ENCODE measurements at places on chromosomes 12 and 14.

GRCh38 chr12:79055926-79056674, 191.5 kb downstream of the SYT1 start:
- DNase-seq = no peak

- DNase-seq = no peak
Measured at GRCh38 chr12:13171921-13172859, 24.3 kb upstream of the EMP1 start.

DNA sequence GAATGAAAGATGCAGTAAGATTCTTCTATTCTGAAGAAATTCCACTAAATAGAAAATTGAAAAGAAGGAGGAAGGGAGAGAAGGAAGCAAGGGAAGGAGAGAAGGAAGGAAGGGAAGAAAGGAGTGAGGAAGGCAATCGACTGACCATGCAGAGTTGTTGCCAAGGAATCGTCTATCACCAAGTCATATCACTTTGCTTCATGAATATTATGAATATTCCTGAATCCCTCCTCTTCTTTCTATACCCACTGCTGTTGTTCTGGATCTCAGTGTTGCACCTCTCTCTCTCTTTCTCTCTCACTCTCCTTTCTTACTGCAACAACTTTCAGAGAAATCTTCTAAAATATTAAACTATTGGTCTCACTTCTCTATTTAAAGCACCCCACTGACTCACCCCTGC, 222.4 kb downstream of the IPO8 start:
- no peak for DNase-seq

DNA sequence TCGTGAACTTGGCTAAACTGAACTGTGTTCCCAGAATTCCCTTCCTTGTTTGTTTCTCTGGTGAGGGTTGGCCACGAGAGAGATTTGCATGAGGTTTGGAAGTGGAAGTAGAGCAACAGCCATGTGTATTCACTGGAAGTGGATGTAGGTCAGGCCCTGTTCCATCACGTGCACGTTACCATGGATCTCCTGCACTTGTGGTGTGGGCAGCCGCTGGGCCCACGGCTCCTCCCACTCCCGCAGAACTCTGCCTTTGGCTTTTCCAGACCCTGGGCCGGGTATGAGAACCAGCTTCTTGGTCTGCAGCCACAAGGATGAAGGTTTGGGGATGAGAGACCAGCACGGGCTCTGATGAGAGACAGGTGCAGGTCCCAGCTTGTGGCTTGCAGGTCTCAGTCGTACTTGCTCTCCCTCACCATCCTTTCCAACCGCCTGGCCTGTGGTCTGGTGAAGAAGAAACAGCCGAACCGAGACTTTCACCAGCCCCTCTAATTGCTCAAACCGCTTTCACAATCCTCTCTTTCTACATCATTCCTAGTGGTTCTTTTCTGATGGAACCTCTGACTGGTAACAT, 94.9 kb downstream of the DUSP16 start:
- DNase-seq = no peak

DNA sequence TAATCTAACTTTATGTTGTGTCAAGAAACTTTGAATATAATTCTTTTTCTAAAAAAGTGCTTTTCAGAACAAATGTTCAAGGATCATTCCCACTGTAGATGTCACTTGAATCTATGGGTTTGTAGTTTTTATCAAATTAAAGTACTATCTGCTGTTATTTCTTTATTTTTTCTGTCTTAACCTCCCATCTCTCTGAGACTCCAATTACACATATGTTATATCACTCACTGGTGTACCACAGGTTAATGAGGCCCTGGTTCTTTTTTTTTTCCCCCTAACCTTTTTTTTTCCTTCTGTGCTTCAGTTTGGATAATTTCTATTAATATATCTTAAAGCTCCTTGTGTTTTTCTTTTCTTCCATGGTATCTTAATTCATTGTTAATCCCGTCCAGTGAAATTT, 279.9 kb upstream of the RGS6 start:
- DNase-seq = no peak

GRCh38 chr12:47407463-47408129, 298.2 kb downstream of the RPAP3 start:
- DNase-seq = peak; percentile 9

DNA sequence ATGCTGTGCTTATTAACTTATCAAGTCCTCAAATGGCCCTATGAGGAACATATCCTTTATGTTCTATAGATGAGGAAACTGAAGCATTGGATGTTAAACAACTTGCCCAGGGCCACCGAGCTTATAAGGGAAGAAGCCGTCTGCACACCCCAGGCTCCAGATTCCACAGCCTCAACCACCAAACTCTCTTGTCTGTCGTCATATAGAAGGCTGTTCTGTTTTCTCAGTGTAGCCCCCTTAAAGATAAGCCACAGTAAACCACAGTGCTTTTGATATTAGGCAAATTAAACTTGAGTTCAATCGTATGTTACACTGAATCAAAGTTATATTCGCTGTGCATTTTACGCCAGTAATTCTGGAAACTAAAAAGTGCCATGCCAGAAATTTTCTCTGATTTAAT, 116.7 kb downstream of the PRKCH start:
- no peak for DNase-seq

DNA sequence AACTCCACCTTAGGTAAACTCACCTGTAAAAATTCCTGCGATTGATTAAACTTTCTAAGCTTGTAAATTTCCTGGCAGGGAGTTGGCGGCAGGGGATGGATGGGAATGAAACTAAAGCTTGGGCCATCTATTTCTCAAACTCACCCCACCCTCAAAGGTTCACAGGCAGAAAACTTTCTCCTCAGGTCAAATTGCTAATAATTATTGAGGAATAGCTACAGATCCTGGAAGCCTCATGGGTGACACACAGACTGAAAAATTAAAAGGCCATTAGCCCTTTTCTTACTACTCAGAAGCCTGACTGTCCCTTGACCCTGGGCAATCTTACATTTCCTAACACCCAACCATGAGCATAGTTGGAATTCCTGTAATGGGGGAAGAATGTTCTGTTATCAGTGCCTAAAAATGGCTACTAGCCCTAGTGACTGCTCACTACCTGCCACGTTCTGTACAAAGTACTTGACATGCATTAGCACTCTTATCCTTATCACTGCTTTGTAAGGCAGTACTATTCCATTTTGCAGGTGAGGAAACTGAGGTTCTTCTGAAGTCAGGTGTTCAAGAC, 12.4 kb upstream of the SYNDIG1L start:
- no peak for DNase-seq

- DNase-seq = no peak
Measured at GRCh38 chr12:111846016-111846415, 4.0 kb downstream of the MAPKAPK5 start.

DNA sequence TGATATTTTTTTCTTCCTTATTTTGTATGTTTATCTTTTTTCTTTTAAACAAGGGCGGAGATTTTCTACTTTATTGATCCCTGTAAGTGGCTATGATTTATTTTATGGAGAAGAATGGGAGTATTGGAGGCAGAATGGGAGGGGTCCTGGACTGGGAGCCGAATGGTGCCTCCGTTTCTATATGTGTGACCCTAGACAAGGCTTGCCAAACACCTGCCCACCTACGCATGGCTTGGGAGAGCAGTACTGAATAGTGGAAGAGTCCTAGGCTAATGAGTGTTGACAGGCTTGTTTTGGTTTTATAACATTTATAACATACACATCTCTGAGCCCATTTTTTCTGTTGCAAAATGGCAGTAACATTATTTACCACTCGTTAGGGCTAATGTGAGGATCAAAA, 29.0 kb downstream of the STK38L start:
- no peak for DNase-seq

DNA sequence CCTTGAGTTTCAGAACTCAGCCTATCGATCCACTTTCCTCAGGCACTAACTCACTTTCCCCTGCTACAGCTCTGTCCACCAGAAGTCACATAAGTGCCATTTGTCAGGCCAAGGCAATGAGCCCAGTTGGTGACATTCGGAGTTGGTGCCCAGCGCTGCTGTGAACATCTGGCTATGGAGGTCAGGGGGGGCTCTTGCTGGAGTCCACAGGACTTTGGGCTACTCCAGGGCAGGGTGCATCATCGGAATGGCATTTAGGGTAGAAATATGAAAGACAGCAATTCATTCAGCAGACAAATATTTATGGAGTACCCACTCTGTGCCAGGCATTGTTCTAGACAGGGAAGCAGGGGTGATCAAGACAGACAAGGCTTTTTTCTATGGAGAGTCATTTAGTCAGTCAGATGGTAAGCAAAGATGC, 1.5 kb upstream of the PPP1CC start:
- DNase-seq = no peak

- no peak for DNase-seq
Measured at GRCh38 chr14:74488786-74489397, 4.2 kb downstream of the NPC2 start.

- no peak for DNase-seq
Measured at GRCh38 chr14:55532645-55533344, 47.2 kb upstream of the KTN1 start.

DNA sequence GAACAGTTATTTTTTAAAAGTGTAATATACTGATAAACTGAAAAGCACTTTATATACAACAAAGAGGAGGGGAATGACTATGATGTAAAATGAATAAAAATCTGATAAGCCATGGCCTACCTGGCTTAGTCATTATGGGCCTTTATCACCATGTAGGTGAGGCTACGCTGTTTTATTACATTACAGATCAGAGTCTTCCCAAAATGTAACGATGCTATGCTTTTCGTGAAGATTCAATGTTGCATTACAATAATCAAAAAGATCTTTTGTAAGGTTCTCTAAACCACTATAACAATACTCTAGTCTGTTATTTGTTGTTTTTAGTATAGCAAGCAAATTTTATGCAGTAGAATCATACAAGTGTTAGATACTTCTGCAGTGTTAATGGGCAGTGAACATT, 34.2 kb downstream of the ARID4A start:
- DNase-seq = no peak

- DNase-seq = peak; percentile 16
Measured at GRCh38 chr14:31025367-31026076, at the start of gene AP4S1. Gene AP4S1 (plus strand): TSS chr14:31025649. CDS start chr14:31066197, 40,548 bp downstream.

- no peak for DNase-seq
Measured at GRCh38 chr14:36702474-36702873, 40.8 kb downstream of the PAX9 start.

GRCh38 chr12:119446459-119446858, 111.9 kb downstream of the CCDC60 start:
- no peak for DNase-seq

- DNase-seq = no peak
Measured at GRCh38 chr12:107320033-107320928, 226.9 kb upstream of the CRY1 start.

GRCh38 chr14:68941820-68942219, 37.3 kb downstream of the ACTN1 start:
- no peak for DNase-seq

- no peak for DNase-seq
Measured at GRCh38 chr12:102249079-102249841, 51.6 kb upstream of the PMCH start.

- DNase-seq = no peak
Measured at GRCh38 chr12:102120564-102120873, 536 bp downstream of the PARPBP start.

DNA sequence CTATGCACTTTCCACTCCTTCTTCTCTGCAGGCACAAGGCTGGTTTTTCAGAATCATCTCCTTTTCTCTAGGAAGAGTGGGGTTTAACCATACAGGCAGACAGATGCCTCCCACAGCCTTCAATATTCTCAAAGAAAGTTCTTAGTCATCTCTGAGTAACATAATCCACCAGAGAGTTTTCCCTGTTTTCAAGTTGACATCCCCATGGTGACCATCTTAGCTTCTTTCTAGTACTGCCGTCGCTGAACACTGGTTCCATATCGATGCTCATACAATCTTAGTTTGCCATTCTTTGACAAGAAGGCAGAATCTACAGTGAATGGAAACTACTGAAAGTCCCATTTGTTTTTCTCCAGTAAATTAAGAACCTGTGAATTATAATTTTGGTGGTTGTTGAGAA, 28.6 kb downstream of the TPH2 start:
- DNase-seq = no peak

- DNase-seq = no peak
Measured at GRCh38 chr14:50375760-50376159, 20.9 kb downstream of the CDKL1 start.

DNA sequence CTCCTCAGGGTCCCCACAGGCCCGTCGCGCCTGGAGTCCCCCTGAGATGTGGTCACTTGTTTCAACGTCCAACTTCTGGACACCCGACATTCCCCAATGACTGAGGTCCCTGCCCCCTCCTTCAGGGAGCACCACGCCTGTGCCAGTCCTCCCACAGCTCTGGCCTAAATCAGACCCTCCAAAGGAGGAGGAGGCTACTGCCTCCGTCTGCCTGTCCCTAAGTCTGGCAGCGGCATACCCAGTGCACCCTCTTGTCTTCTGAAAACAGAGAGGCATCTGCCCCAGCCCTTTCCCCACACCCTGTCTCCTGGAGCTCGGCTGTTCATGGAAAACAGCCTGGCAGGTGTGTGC, 46.2 kb downstream of the TESC start:
- no peak for DNase-seq

- DNase-seq = no peak
Measured at GRCh38 chr14:61080591-61081010, 99.6 kb downstream of the SLC38A6 start.

DNA sequence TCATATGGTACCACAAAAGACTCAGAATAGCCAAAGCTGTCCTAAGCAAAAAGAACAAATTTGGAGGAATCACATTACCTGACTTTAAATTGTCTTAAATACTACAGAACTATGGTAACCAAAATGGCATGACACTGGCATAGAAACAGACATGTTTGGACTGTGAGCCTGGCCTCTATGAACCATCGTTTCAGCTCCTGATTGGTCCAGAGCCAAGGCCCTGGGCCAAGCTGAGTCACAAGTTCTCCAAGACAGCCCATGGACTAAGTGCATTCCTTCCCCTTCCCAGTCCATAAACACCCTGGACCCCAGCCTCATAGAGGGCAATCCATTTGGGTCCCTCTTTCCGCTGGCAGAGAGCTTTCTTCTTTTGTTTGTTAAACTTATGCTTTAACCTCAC, 12.1 kb upstream of the PRR4 start:
- DNase-seq = no peak

DNA sequence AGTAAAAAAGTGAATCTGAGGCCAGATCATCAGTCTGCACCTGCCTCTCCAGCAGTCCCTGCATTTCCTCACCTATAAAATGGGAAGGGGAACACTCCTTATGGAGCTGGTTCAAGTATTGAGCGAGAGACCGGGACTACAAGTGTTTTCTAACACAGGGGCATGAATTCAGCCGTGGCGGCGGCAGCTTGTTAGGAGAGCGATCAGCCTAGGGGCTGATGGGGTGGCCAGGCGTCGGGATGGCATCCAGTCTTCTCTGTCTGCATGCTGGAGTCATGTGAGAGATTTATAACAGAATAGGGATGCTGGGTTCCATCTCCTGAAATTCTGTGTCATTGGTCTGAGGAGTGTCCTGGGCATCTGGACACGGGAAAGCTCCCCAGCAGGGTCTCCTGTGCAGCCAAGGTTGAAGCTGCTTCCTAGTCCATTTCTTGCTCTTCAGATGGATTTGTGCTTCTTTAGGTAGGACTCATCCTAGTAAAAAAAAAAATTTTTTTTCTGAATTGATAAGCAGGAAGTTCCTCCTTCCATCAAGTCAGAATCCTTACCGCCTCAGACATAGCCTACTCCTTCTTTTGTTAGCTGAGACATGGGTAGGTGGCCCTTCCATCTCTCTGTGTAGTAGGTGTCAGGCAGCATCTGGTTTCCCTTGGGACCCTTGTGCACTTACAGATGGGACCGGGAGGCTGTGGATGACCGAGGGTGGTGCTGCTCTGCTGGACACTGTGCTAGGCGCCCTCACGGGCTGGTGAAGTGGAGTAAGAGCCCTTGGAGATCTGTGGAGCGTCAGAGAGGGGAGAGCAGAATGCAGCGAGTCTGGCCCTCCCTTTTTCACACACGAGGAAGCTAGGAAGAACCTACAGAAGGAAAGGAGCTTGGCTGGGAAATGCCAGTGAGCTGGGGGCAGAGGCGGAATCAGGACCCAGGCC, 146.7 kb downstream of the TSPAN9 start:
- no peak for DNase-seq

Data from NCI-H1092 (cell line).